ENCODE measurements at places on chromosomes 3 and 15. TPM values are rescaled to one million over a fixed set of nuclear protein-coding genes. Genes with fewer than 3 reads are reported as not detected.

- H3K36me3 ChIP-seq: peaks cover 77% of the 10 kb centered on the region
- no peak for DNase-seq
- H3K4me3 ChIP-seq: no peak overlapping the region
- H3K27ac ChIP-seq: peak overlapping the region; percentile 60
- peaks cover 3% of the 10 kb centered on the region for H3K4me1 ChIP-seq
These were observed 30.3 kb downstream of the SYNM start for GRCh38 chr15:99135194-99135593.

The CCR5 gene
- 0.37 TPM for total RNA-seq

- H3K27ac ChIP-seq: no peak overlapping the region
- no peaks in the 10 kb centered on the region for H3K36me3 ChIP-seq
- DNase-seq: no peak
- H3K4me1 ChIP-seq: peaks cover 19% of the 10 kb centered on the region
These were observed 100.1 kb upstream of the LPP start for GRCh38 chr3:188053710-188054380.

- H3K27ac ChIP-seq: no peak overlapping the region
- H3K4me1 ChIP-seq: no peaks in the 10 kb centered on the region
These were observed 31.1 kb downstream of the FBXL22 start for GRCh38 chr15:63628123-63628822.

The ZDHHC23 gene
- total RNA-seq: 1.2 TPM

- H3K4me1 ChIP-seq: peaks cover 57% of the 10 kb centered on the region
- DNase-seq: no peak
These were observed 32.5 kb downstream of the ITPR1 start for GRCh38 chr3:4525560-4526223.

GRCh38 chr15:66253418-66254088 is at the start of gene MEGF11:
Gene MEGF11, minus strand, starts transcription at chr15:66253750. Its CDS starts 125,347 bp downstream, at chr15:66128403.
- peaks cover 82% of the 10 kb centered on the region for H3K27me3 ChIP-seq
- H3K4me1 ChIP-seq: peaks cover 23% of the 10 kb centered on the region
- H3K27ac ChIP-seq: no peak within 1 kb of the TSS
- H3K4me3 ChIP-seq: peak within 1 kb of the TSS; percentile 56

The VWA5B2 gene
- not detected for total RNA-seq

DNA sequence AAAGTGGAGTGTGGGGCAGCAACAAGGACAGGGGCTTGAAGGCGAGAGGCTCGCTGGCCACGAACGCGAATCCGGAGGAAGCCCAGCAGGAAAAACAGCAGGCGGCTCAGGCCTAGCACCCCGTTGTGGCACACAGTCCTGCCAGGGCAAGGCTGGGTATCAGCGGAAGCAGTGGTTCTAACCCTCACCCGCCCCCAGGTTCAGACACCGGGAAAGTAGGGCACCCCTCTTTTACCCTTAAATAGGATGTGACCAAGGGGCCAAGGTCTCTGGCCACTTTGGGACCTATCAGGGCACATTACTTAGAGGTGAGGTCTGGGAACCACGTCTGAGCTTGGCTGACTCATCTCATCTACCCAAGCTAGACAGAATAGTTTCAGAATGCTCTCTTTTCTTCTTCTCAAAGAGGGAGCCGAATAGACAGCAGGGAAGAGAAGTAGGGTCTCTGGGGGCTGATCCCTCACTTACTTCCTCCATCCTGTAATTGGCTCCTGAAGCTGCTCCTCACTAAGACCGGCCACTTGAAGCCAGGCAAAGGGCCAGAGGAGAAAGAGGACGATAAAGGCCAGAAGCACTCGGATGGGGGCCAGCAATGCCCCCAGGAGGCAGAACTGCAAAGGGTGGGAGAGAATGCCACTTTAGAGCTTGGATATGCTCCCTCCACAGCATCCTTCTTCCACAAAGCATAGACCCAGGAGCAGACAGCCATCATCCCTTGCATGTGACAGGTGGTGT is 1.7 kb downstream of the LPCAT4 start:
- H3K36me3 ChIP-seq: peaks cover 29% of the 10 kb centered on the region
- peak overlapping the region; percentile 95 for H3K4me3 ChIP-seq
- peak overlapping the region; percentile 98 for H3K27ac ChIP-seq
- peak; percentile 45 for DNase-seq
- no peaks in the 10 kb centered on the region for H3K27me3 ChIP-seq

- H3K27ac ChIP-seq: peak overlapping the region; percentile 72
- no peaks in the 10 kb centered on the region for H3K27me3 ChIP-seq
- no peaks in the 10 kb centered on the region for H3K36me3 ChIP-seq
- peaks cover 39% of the 10 kb centered on the region for H3K4me1 ChIP-seq
These were observed 33.7 kb upstream of the VILL start for GRCh38 chr3:37956723-37957538.

The PP2D1 gene
- total RNA-seq: not detected

The PCLAF gene
- total RNA-seq: not detected

- no peaks in the 10 kb centered on the region for H3K36me3 ChIP-seq
- no peak for DNase-seq
- H3K27ac ChIP-seq: no peak overlapping the region
- no peak overlapping the region for H3K4me3 ChIP-seq
These were observed 9.5 kb downstream of the RAB6B start for GRCh38 chr3:133886031-133886722.

The DNAH12 gene
- 0.02 TPM for total RNA-seq

The VILL gene
- total RNA-seq: 2.1 TPM

DNA sequence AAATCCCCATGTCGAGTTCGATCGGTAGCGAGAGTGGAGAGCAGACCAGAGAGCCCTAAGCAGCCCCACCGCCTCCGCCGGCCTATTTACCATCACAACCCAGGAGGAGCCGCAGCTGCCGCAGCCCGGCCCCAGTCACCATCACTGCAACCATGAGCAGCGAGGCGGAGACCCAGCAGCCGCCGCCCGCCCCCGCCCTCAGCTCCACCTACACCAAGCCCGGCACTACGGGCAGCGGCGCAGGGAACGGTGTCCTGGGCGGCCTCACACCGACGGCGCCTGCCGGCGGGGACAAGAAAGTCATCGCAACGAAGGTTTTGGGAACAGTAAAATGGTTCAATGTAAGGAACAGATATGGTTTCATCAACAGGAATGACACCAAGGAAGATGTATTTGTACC is 89.5 kb upstream of the TPM1 start:
- no peaks in the 10 kb centered on the region for H3K36me3 ChIP-seq
- peaks cover 4% of the 10 kb centered on the region for H3K4me1 ChIP-seq
- no peak overlapping the region for H3K4me3 ChIP-seq
- no peak for DNase-seq

DNA sequence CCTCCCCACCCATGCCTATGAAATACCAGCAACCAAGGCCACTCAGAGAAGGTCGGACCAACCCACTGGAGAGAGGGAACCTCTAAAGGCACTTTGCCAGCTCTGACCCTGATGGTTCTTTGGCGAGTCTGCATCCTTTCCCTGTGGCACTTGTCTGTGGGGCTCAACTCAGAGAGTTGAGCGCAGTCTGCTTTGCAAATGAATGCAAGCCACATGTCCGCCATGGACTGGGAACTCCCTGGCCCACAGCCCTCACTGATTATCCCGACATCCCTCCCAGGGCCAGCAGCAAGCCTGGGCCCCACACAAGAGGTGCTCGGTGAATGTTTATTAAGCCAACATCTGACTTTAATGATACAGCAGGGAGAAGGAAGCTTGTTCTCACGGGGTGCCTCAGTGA is 55.5 kb upstream of the HES1 start:
- no peak overlapping the region for H3K27ac ChIP-seq
- H3K36me3 ChIP-seq: no peaks in the 10 kb centered on the region
- no peak overlapping the region for H3K4me3 ChIP-seq
- no peak for DNase-seq

DNA sequence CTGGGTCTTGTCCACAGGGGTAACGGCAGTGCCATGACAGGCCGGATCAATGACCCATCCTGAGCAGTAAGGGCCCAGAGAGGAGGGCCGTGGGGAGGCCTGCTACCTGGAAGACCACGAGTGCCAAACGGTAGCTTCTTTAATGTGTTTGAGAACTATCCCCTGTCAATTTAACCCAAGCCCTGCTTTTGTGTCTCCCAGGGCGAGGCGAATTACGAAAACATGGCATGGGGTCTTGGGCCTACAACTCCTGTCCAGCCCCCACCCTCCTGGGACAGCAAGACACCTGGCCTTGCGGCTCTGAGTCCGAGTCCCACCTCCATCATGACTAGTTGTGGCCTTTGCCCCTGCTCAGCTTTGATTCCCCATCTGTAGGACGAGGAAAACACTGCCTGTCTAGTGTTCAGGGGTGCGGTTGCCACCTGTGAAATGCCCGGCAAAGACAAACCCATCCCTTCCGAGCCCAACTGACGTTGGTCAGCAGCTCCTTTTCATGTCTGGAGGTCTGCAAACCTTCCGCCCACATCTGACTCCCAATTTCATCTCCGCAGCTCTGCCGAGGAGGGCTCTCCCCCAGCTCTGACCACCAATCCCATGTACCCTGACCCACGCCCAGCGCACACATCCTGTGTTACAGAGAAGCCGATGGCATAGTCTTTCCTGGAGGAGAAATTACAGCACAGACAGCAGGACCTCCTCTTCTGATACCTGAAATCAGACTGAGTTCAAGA is 28.9 kb upstream of the SNRPA1 start:
- no peak for DNase-seq
- H3K4me3 ChIP-seq: no peak overlapping the region
- H3K27me3 ChIP-seq: no peaks in the 10 kb centered on the region
- no peaks in the 10 kb centered on the region for H3K36me3 ChIP-seq
- H3K4me1 ChIP-seq: no peaks in the 10 kb centered on the region

GRCh38 chr15:77097921-77098320 is 27.0 kb upstream of the TSPAN3 start:
- no peak for DNase-seq
- no peaks in the 10 kb centered on the region for H3K36me3 ChIP-seq

- H3K27ac ChIP-seq: peak overlapping the region; percentile 94
- H3K36me3 ChIP-seq: peaks cover 9% of the 10 kb centered on the region
- peak; percentile 17 for DNase-seq
- H3K27me3 ChIP-seq: no peaks in the 10 kb centered on the region
- peak overlapping the region; percentile 73 for H3K4me3 ChIP-seq
- peaks cover 24% of the 10 kb centered on the region for H3K4me1 ChIP-seq
These were observed 1.0 kb downstream of the C15orf61 start for GRCh38 chr15:67521783-67522568.

DNA sequence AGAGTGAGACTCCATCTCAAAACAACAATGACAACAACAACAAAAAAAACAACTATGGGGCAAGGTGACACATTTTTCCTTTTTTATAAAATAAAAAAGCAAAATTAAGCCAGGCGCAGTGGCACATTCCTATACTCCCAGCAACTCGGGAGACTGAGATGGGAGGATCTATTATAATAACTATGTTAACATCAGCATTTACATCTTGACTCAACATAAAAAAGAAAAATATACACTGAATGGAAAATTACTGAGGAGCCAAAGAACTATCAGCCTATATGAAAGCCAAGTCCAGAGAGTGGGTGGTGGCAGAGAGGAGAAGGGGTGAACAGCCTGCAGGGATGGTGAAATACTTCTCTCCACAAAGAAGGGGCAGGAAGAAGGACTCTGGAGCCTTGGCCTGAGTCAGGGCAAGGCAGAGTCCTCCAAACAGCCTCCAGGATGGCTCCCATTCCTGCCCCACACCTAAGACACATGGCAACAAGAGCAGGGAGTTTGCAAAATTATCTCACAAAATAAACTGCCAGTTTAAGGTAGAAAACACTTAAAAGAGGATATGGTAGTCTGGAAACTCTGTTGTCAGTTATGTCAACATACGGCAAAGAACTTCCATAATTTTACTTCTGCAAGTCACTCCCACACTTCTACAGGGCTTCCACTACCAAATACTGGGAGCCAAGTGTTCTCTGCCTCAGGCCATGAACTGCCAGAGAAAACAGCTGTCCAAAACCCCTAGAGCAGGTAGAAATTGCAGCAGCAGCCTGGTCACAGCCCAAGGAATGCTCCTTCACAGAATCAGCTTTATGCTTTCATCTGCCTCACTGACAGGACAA is 25.9 kb downstream of the HSPBAP1 start:
- H3K36me3 ChIP-seq: peaks cover 36% of the 10 kb centered on the region
- no peak for DNase-seq
- H3K27me3 ChIP-seq: no peaks in the 10 kb centered on the region

The CNTN3 gene
- total RNA-seq: 0.64 TPM

DNA sequence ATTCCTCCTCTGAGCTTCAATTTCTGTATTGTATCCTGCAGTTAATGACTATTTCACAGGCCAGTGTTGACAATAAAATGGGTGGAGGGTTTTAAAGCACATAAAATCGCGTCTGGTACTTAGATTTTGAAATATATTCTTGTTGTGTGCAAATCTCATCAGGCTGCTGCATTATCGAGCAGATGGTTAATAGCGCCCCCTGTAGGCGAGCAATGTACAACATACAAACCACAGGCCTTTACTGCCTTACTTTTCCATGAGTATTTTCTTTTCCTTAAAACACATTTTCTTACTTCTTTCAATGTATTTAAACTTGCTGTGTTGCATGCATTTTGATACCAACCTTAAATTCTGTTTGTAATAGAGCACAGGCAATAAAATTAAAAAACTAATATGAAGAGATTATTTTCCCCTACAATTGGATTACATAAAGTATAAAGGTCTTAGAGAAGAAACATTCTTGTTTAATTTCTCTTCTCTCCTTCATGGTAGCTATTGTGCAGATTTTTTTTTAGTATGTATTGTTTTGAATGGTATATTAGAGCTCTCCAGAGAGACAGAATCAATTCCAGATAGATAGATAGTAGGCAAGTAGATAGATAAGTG is 608.4 kb downstream of the CADM2 start:
- no peak for DNase-seq
- no peaks in the 10 kb centered on the region for H3K36me3 ChIP-seq
- H3K4me1 ChIP-seq: no peaks in the 10 kb centered on the region

- no peak for DNase-seq
- H3K36me3 ChIP-seq: no peaks in the 10 kb centered on the region
- no peak overlapping the region for H3K4me3 ChIP-seq
These were observed 377.9 kb downstream of the GAP43 start for GRCh38 chr3:116001151-116001621.

DNA sequence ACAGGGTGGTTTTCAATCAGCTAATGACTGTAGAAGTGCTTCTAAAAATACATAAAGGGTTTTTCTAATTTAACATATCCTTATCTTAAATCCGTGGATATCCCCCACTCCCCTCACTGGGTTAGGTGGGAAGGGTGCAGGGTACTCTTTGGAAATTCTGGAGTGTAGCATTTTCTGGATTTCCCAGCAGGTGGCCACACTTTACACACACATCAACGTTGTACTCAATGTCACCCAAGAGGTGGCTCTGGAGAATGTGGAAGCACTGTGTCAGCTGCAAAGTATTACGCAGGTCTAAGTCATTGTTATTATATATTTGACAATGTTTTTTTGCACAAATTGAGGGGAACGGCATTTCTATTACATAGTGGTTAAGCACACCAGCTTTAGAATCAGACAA is 168.8 kb downstream of the CHDH start:
- no peaks in the 10 kb centered on the region for H3K4me1 ChIP-seq
- no peak for DNase-seq
- H3K36me3 ChIP-seq: no peaks in the 10 kb centered on the region
- no peak overlapping the region for H3K4me3 ChIP-seq
- no peak overlapping the region for H3K27ac ChIP-seq
- H3K27me3 ChIP-seq: peaks cover 30% of the 10 kb centered on the region

All from heart right ventricle (tissue), 16 donors.